ENCODE measurements at places on chromosomes 3 and 15. TPM values are rescaled to one million over a fixed set of nuclear protein-coding genes. Genes with fewer than 3 reads are reported as not detected.

The RAB43 gene
- total RNA-seq, result 21.6 TPM

The DPPA4 gene
- not detected for total RNA-seq

The PLCH1 gene
- 4.3 TPM for total RNA-seq

The FANCD2OS gene
- not detected for total RNA-seq

The LRRC34 gene
- not detected for total RNA-seq

All from mammary epithelial cell (primary cell).